B cell (primary cell): ENCODE measurements at places on chromosomes 3 and 15. TPM values are rescaled to one million over a fixed set of nuclear protein-coding genes. Genes with fewer than 3 reads are reported as not detected.

Gene AHSG
- not detected in 2 replicates for total RNA-seq

Gene DZIP1L
- total RNA-seq = not detected in 2 replicates

Gene LRRIQ4
- total RNA-seq = 0.53 and 0.71 TPM in 2 replicates

Gene TUSC7
- not detected in 2 replicates for total RNA-seq

Gene NLGN1
- total RNA-seq = not detected in 2 replicates

Gene ADCY5
- total RNA-seq = not detected in 2 replicates

Gene ISLR
- total RNA-seq = not detected in 2 replicates

Gene NIPA2
- 65.3 and 67.2 TPM in 2 replicates for total RNA-seq

Gene P2RY1
- total RNA-seq = 0.15 and 0.17 TPM in 2 replicates

Gene TYRO3
- 0.05 TPM in 1 of 2 replicates, not detected in the other for total RNA-seq

Gene LRRC31
- not detected in 2 replicates for total RNA-seq

Gene SERPINI2
- not detected in 2 replicates for total RNA-seq

Gene SLITRK3
- not detected in 2 replicates for total RNA-seq

Gene PLSCR5
- total RNA-seq = not detected in 2 replicates

Gene DAPK2
- total RNA-seq = 31.0 and 31.9 TPM in 2 replicates

Gene CD200
- total RNA-seq = 35.0 and 36.0 TPM in 2 replicates

Gene GOLGA6L7
- not detected in 2 replicates for total RNA-seq

Gene CKMT1B
- not detected in 2 replicates for total RNA-seq

Gene P3H2
- total RNA-seq = not detected in 2 replicates

Gene GPR62
- total RNA-seq = not detected in 2 replicates

Gene CLRN1
- not detected in 2 replicates for total RNA-seq

Gene CLEC3B
- 0.34 TPM in 1 of 2 replicates, not detected in the other for total RNA-seq

Gene CELSR3
- total RNA-seq = 2.5 and 2.8 TPM in 2 replicates

Gene CLDN16
- not detected in 2 replicates for total RNA-seq

Gene QARS1
- 252 and 282 TPM in 2 replicates for total RNA-seq

Gene PCBP4
- 15.3 TPM in 2 replicates for total RNA-seq

Gene WNT5A
- total RNA-seq = not detected in 2 replicates

Gene KIAA1143
- total RNA-seq = 29.4 and 32.4 TPM in 2 replicates

Gene PAK6
- 0.80 and 1.2 TPM in 2 replicates for total RNA-seq

Gene CHRD
- total RNA-seq = not detected in 2 replicates

Gene MAPK6
- 17.9 and 20.2 TPM in 2 replicates for total RNA-seq

Gene EPHB1
- 0.87 TPM in 1 of 2 replicates, not detected in the other for total RNA-seq

Gene TRAIP
- 8.7 and 9.9 TPM in 2 replicates for total RNA-seq

Gene TMEM108
- total RNA-seq = not detected in 2 replicates

Gene MUSTN1
- 0.79 and 5.1 TPM in 2 replicates for total RNA-seq

Gene COLQ
- total RNA-seq = 1.9 TPM in 2 replicates

Gene FBN1
- 0.25 and 0.53 TPM in 2 replicates for total RNA-seq

Gene TTLL13
- 0.22 and 0.42 TPM in 2 replicates for total RNA-seq

Gene RGMA
- total RNA-seq = not detected in 2 replicates

Gene MRPL47
- total RNA-seq = 20.2 and 22.0 TPM in 2 replicates

Gene EIF4E3
- 4.2 and 5.0 TPM in 2 replicates for total RNA-seq

Gene SENP8
- 0.41 and 0.62 TPM in 2 replicates for total RNA-seq

Gene KY
- not detected in 2 replicates for total RNA-seq

Gene LMCD1
- total RNA-seq = 4.7 and 4.9 TPM in 2 replicates

Gene CHRNA3
- total RNA-seq = not detected in 2 replicates

Gene SOX2
- total RNA-seq = not detected in 2 replicates

Gene RBSN
- 31.2 and 32.6 TPM in 2 replicates for total RNA-seq

Gene TRIM42
- total RNA-seq = not detected in 2 replicates

Gene SLC28A2
- total RNA-seq = not detected in 2 replicates

Gene CCR1
- total RNA-seq = 0.79 and 1.1 TPM in 2 replicates
